ENCODE measurements at places on chromosomes 1 and 21.
A peak's percentile ranks its signal among the peaks of the same experiment; 100 is the strongest.

DNA sequence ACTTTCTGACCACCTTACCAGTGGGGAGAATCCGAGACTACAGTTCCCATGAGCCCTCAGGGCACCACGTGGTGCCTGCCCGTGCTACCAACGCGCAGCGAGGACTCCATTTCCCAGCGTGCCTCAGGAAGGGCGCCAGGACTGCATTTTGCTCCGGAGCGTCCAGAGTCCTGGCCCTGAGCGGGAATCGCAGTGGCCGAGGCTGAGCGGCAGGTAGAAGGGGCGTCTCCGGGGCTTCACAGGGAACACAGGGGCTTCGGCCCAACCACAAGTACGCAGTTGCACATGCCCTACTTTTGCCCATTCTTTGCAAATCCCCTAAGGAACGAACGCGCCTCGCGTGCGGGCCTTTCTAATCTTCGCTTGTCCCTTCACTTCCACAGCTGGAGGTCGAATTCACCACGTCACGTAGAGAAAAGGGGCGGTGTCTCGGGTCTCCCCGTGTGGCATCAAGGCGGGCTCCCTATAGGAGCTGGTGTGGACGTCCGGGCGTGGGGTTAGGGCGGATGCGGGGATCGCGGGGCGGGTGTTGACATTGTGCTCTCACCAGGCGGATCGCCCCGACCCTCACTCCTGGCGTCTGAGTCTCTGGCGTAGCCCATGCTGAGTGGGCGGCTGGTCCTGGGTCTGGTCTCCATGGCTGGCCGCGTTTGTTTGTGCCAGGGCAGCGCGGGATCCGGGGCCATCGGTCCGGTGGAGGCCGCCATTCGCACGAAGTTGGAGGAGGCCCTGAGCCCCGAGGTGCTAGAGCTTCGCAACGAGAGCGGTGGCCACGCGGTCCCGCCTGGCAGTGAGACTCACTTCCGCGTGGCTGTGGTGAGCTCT lies at the start of gene BOLA1:
TSS of gene BOLA1 (plus strand) at position 109 of the 825 bp plus-strand sequence. CDS start at position 601, 492 bp downstream.
- DNase-seq, result peak; percentile 79

- DNase-seq, result no peak
Observed at GRCh38 chr21:42970946-42971653, 3.3 kb upstream of the PKNOX1 start.

DNA sequence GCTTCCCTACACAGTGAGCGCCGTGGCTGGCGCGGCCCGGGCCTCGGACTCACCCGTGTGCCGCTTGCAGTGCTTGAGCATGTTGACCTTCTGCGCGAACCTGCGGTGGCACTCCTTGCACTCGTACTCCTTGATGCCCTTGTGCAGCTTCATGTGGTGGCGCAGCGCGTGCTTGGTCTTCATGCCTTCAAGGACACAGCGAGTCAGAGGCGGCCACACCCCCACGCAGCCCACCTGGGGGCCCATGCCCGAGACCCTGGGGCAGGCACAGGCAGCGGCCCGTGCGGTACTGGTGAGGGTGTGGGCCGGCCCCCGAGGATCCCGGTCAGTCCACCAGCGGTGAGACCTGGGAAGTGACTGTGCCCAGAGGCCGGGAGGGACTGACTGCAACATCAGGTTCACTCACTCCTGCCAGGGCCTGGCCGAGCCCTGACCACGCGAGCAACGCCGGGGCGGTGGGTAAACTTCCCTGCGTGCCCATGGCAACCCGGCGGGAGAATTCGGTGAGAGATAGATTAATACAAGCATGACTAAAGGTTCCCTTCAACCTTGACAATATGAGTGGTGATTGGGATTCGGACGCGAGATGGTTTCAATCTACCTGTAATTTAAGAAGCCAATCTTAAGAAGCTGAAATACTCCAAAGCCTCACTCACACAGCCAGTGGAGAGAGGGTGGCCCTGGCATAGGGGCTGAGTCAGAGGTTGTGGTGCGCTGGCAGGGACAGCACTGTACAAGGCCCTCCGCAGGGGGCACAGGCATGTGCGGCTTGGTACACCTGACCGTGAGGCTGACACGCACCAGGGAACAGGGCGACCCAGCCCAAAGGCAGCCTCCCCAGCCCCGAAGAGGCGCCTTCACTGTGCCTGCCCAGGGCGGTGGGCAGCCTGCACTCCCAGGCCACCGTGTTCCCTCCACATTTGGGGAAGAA lies 49.1 kb upstream of the RIPK4 start:
- DNase-seq, result no peak

- no peak for DNase-seq
Observed at GRCh38 chr1:84264961-84265360, 36.5 kb upstream of the SAMD13 start.
